ENCODE measurements at places on chromosomes 3 and 15.

- peak; percentile 60 for DNase-seq
Measured at GRCh38 chr3:115518100-115518852, 105.0 kb upstream of the GAP43 start.

DNA sequence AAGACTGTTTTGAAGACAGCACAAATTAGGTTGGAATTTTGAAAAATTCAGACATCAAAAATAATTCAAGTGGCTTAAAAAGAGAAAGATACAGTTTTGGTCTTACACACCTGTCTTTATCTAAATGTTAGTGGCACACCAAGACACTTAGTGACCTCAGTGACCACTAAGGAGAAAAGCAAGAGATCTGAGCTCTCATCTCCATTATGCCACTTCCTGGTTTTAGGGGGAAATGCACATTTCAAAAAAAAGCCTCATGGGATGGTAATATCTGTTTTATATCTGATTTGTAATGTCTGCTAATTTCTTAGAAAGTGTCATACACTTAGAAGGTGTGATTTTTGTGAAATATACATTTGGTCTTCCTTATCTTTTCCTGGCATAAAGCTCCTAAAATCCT lies 16.4 kb downstream of the IL12A start:
- no peak for DNase-seq

DNA sequence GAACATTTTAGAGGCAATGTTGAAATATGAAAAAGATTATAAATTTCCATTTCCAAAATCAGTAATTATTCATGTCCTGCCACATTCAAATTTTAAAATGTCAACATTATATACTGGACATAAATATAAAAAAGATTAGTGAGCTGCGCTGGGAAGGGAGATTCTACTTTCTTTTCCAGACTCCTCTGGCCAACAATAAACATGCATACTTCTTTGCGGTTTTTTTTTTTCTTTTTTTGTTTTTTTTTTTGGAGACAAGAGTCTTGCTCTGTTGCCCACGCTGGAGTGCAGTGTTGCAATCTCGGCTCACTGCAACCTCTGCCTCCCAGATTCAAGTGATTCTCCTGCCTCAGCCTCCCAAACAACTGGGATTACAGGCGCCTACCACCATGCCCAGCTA lies 105.5 kb downstream of the ADAM10 start:
- no peak for DNase-seq

- DNase-seq, result peak; percentile 62
Measured at GRCh38 chr3:181700168-181701087, 11.3 kb upstream of the SOX2 start.

GRCh38 chr3:46236294-46237054 lies 5.8 kb upstream of the CCR3 start:
- DNase-seq, result no peak

DNA sequence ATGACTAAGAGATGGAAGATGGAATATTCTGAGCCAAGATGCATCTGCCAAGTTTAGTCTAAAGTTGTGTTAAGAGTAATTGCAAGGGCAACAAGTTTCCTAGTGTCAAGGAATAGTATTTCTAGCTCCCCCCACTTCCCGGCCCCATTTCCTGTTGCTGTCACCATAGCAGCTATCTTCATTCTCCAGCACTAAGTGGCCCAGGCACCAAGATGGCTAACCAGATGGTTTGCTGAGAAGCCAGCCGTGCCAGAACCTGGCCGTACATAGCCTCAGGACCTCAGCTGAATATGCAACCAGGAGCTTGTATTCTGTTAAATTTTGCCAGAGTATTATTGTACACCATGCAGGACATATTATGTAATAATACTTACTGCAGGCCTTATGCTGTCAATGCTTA lies 108.8 kb upstream of the UMPS start:
- no peak for DNase-seq

- DNase-seq, result no peak
Measured at GRCh38 chr3:12959838-12960378, 113.3 kb downstream of the IQSEC1 start.

- DNase-seq, result no peak
Measured at GRCh38 chr3:175121225-175121624, 262.1 kb downstream of the NAALADL2 start.

DNA sequence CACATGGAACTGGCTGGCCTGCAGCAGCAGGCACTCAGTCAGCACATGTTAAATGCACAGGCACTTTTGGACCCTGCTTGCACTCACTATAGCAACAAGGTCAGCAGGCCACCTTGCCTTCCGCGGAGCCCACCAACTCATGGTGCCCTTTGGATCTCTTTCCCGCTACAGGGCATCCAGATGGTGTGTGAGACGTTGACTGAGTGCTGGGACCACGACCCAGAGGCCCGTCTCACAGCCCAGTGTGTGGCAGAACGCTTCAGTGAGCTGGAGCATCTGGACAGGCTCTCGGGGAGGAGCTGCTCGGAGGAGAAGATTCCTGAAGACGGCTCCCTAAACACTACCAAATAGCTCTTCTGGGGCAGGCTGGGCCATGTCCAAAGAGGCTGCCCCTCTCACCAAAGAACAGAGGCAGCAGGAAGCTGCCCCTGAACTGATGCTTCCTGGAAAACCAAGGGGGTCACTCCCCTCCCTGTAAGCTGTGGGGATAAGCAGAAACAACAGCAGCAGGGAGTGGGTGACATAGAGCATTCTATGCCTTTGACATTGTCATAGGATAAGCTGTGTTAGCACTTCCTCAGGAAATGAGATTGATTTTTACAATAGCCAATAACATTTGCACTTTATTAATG lies 85.0 kb downstream of the TGFBR2 start:
- DNase-seq, result no peak

DNA sequence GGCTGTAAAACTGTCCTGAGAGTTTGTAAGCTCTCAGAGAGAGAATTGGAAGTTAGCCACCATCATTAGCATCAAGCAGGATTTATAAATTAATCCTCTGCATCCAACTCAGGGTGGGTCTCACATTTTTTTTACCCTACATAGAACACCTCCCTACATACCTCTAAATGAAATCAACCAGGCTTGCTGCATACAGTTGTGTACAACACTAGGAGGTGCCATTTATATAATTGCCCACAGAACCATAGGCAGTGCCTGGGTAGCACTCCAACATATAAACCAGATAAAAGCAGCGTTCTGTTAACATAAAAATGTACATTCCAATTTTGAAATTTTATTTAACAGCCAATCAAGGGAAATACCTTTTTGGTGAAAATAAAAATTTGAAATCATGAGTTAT lies 48.2 kb upstream of the SELENOK start:
- DNase-seq, result no peak

DNA sequence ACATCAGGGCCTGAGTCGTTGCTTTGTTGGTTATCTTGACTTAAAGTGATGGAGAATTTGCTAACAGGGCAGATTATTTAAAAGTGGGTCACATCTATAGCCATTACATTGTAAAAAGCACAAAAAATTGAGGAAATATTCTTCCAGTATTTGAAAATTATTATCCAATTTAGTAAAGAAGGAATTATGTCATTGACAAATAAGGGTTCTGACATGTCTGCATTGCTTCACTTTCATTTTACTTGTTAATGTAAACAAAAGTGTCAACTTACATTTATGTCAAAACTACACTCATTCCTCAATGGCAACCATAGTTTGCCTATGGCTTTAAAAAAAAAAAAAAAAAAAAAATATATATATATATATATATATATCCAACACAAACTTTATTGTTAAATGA lies 3.4 kb upstream of the PARP14 start:
- no peak for DNase-seq

GRCh38 chr15:60635507-60636352 lies 156.8 kb upstream of the ICE2 start:
- DNase-seq, result no peak

DNA sequence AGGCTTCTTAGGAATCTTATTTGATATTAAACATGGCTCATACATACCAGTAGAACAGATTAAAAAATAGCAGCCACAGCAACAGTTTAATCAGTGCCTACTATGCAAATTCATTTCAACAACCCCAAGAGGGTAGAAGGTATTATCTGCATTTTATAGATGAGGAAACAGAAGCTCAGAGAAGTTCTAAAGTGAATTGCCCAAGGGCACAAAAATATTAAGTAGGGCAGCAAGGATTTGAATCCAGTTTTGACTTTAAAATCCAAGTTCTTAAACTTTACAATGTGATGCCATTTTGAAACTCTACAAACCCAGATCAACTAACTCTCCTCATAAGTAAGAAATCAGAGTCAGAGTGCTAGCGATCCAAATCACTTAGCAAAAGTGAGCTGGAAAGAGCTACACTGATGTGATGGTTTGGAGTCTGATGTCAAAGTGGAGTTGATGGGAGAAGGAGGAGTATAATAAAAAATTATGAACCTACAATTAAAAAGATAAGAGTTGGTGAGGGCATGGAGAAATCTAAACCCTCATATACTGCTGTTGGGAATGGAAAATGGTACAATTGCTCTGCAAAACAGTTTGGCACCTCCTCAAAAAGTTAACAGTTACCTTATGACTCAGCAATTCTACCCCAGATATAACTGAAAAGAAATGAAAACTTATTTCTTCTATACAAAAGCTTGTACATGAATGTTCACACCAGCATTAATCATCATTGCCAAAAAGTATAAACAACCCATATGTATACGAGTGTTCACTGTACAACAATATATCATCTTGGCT lies 51.0 kb upstream of the PLXND1 start:
- DNase-seq, result no peak

DNA sequence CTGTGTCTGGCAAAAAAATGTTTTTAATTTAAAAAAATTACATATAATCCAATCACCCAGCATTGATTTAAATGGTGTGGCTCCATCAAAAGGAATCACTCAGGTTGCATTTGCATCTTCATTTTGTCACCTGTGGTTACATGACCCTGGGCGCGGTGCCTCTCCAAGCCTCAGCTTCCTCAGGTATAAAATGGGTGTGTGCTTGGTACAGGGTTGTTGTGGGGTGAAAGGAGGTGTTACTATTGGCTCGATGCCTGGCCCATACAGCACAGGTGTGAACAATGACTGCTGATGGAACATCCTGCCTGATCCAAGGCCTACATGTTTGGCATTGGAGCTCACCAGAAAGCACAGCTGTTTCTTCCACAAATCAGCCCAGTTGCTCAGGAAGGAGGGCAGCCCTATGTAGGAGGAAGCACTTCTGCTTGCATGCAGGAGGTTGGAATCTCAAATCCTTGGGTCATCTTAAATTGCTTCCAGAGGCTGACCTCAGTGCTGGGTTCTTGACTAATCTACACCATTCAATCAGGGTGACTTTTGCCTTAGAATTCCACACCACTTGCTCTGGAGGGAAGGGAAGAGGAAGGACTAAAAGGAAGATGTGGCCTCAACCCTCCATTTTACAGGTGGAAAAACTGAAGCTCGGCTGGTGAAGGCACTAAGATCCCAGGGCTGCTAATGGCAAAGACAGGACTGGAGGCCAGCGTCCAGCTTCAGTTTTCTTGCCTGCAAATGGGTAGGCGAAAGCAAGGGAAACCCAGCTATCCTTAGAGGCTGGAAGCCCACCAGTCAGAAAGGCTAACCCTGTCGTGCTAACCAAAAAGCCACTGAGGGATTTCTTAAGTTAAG lies 31.7 kb downstream of the BHLHE40 start:
- no peak for DNase-seq

GRCh38 chr3:13120289-13120927 lies 47.2 kb upstream of the IQSEC1 start:
- DNase-seq, result no peak

GRCh38 chr3:177729956-177730681 lies 532.8 kb upstream of the TBL1XR1 start:
- no peak for DNase-seq

GRCh38 chr3:58769065-58769464 lies 102.5 kb upstream of the FAM3D start:
- DNase-seq, result no peak

- DNase-seq, result no peak
Measured at GRCh38 chr15:47492195-47492594, 225.1 kb upstream of the SEMA6D start.

DNA sequence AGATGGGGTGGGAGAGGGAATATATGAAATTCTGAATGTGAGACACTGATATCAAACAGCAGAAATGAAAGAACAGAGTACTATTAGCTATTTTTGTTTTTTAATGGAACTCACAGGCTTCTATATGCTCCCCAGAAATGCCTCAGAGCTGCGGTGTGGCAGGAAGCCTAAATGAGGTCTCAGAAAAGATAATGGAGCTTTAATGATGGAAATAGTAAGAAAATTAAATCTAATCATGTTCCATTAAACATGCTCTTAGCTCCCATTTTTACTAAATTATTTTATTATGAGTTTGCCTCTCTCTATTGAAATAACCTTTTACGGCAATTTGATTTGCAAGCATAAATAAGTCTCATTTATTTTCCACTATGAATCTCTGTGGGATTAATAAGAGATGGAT lies 378.9 kb downstream of the ULK4 start:
- DNase-seq, result no peak

- peak; percentile 50 for DNase-seq
Measured at GRCh38 chr3:124928333-124929202, 6.0 kb downstream of the MUC13 start.

- DNase-seq, result no peak
Measured at GRCh38 chr3:55678546-55679216, 191.6 kb upstream of the WNT5A start.

- DNase-seq, result no peak
Measured at GRCh38 chr3:107142786-107143575, 234.3 kb upstream of the CCDC54 start.

GRCh38 chr15:82793737-82794136 lies 12.1 kb downstream of the FSD2 start:
- DNase-seq, result no peak

GRCh38 chr3:186152361-186152798 lies 43.5 kb upstream of the ETV5 start:
- no peak for DNase-seq

DNA sequence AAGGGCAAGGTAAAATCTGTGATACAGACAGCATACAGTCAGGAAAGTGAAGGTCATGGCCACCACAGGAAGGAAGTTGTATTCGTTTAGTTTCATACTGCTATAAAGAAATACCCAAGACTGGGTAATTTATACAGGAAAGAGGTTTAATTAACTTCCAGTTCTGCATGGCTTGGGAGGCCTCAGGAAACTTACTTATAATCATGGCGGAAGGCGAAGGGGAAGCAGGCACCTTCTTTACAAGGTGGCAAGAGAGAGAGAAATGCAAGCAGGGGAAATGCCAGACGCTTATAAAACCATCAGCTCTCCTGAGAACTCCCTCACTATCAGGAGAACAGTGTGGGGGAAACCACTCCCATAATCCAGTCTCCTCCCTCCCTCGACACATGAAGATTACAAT lies 353.7 kb upstream of the SEMA6D start:
- DNase-seq, result no peak

DNA sequence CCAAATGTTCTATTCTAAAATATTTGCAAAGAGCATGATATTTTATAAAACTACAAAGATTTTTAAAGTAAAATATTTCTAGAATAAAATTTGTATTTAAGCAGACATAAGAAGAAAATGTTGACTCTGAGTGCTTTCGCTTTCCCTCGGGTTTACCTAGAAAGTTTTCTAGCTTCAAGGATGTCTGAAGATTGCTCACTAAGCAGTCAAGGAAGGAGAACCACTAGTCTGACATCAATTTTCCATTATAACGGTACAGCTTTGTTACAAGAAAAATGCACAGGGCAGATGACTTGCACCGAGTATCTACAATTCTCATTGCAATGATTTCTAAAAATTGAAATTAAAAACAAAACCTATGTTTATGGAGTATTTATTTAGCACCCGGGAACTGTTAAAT lies 14.2 kb downstream of the GPR15 start:
- no peak for DNase-seq

GRCh38 chr15:70353606-70354345 lies 256.1 kb upstream of the TLE3 start:
- DNase-seq, result no peak

GRCh38 chr3:122985539-122985938 lies 42.0 kb downstream of the SEMA5B start:
- no peak for DNase-seq

- no peak for DNase-seq
Measured at GRCh38 chr15:67108122-67108961, 42.9 kb downstream of the SMAD3 start.
